ENCODE measurements at places on chromosomes 6 and 20.

DNA sequence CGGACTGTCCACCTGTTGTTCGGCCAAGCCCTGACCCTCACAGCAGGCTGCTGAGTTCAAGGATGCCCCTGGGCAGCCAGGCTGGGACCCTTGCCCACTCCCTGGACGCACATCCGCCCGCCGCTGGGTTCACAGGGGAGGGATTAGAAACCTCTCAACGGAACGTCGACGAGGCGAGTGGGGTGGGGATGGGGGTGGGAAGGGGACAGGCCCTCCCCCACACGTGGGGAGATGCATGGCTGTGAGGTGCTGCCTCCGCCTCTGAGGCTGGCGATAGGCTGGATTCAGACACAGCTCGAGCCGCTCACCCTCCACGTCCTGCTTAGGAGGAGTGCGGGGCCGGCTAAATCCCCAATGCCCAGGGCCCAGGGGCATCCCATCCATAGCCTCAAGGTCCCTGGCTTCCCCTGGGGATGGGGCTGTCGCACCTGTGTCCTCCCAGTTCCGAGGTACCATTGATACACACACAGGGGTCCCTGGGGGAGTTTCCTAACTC, 90.6 kb upstream of the BHLHE23 start:
- DNase-seq, result no peak

- no peak for DNase-seq
Observed at GRCh38 chr20:40584130-40584809, 104.8 kb downstream of the MAFB start.

- DNase-seq, result no peak
Observed at GRCh38 chr6:131763749-131764148, 44.1 kb upstream of the ENPP1 start.

- no peak for DNase-seq
Observed at GRCh38 chr6:167044696-167045095, 45.5 kb downstream of the CEP43 start.

- DNase-seq, result no peak
Observed at GRCh38 chr6:107108201-107108890, 7.0 kb downstream of the BEND3 start.

All from non-pigmented ciliary epithelial cell (primary cell).